ENCODE measurements at places on chromosomes 1 and 21.
A peak's percentile ranks its signal among the peaks of the same experiment; 100 is the strongest.

DNA sequence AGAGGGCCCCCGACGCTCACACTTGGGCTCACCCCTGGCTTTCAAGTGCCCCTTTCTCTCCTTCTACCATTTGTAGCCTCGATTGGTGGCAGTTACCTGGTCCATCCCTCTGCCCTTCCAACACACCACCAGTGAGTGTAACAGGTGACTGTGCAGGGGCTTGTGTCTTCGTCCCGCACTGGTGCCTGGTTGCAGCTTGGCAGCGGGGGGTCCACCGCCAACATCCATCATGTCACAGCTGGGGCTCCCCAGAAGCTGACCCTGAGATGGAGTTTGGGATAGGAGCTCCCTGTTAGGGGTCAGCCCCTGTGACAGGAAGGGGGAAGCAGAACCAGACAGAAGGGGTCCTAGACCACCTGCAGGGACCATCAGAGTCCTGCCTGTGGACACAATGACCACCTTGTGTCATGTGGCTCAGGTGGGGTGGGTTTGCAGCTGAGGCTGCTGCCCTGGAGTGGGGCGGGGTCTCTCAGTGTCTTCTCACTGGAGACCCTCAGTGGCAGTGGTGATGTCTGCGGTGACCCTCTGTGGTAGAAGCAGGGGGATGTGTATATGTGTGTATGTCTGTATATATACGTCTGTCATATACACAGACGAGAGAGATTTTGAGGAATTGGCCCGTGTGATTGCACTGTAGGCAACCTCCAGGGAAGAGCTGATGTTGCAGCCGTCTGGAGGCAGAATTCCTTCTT lies 3.6 kb upstream of the CALML6 start:
- DNase-seq, result no peak

DNA sequence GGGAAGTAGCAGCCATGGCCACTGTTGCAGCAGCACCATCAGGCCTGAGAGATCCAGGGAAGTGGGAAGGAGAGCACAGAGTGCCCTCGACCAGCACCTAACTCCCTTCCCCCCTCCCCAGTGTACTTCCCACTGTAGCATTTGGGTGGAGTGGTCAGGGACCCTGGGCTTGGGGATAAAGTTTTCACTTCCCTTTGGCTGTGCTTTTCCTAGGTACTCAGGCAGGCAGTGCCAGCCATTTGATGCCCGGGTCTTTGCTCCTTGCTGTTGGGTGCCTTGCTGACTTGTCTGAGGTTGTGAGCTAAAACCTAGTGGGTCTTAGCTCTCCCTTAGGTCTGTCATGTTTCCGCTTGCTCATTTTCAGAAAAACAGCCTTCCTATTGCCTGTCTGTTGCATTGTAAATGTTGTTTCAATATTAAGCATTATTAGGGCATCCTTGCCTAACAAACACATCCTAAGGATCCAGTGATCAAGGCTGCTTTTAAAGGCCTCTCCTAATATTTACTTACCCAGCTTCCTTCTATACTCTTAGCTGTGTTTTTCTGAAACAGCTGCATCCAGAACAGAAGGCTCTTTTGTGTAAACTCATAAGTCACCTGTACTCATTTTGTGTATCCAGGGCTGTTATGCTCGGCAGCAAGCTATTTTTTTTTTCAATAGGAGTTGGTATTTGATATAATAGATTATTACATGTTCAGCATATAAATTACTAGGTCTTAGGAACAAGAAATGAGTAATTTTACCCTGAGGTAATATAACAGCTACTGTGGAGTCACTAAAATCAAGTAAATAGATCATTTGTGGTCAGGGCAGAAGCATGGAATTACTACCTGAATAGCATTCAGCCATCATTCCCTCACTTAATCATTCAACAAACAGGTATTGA lies 418.6 kb upstream of the PROX1 start:
- no peak for DNase-seq

- no peak for DNase-seq
Measured at GRCh38 chr1:227120826-227121225, 180.7 kb downstream of the COQ8A start.

DNA sequence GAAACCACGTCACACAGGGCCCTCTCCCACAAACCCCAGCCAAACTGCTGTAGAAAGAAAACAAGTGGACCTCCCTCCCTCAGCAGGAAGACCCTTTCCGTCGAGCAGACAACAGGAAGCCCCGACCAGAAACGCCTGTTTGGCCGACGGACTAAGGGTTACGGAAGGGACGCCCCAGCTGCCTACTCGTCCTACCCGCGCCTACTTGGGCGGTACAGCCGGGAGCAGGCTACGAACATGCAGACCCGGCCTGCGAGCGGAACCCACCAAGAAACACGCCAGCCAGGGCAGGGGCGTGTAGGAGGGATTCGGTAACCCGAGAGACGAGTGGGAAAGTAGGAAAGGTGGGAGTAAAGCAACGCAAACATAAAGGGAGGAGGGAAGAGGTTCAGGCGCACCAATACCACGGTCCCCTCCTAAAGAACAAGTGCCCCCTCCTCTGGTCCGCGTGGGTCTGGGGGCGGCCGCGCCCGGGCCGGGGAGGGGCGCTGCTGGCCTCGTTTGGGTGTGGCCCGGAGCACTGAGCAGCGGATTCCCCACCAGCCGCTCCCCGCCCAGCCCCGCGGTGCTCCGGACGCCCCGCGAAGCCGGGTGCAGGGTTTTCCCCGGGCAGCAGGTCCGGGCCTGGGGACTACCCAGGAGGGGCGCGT lies 450 bp downstream of the S100A10 start:
- peak; percentile 48 for DNase-seq

GRCh38 chr21:16342932-16343331 lies 613.1 kb downstream of the USP25 start:
- DNase-seq, result no peak

GRCh38 chr21:43978060-43978459 lies 34.0 kb upstream of the TRAPPC10 start:
- DNase-seq, result no peak

DNA sequence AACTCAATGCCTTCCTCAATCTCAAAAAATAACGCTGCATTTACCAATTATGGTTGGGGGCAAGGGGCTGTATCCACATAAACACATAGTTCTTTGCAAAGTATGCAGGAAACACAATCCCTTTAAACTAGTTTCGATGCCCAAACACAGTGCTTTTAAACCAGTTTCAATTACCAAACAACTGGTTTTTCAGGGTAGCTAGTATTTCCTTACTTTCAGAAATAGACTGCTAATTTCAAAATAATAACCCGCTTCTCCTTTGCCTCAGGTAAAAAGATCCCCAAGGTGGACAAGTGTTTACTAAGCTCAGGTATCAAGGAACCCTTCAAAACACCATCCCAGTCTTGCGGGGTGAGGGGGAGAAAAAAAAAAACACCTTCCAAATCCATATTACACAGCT lies 2.8 kb downstream of the SIPA1L2 start:
- no peak for DNase-seq

- no peak for DNase-seq
Measured at GRCh38 chr1:19073311-19074186, 117.1 kb upstream of the IFFO2 start.

DNA sequence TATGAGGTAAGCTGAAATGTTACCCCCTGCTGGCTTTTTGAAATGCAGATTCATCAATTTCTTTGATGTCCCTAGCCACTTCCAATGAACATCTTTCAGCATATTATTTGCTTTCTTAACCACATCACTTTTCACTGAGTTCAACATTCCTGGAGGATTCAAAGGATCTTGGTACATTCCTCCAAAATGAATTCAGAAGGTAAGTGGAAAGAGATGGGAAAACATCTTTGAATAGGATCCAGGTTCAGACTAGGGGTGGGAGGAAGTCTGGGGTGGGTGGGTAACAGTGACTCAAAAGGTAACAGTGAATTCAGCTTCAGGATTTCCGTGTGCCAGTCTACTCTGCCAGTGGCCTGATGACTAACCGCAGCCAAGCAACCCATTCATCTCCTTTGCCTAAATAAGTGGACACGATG lies 180.7 kb downstream of the ZC3H11B start:
- DNase-seq, result no peak

- no peak for DNase-seq
Measured at GRCh38 chr1:117436513-117436912, 69.3 kb downstream of the MAN1A2 start.

- no peak for DNase-seq
Measured at GRCh38 chr1:243496187-243496646, 240.4 kb downstream of the SDCCAG8 start.

DNA sequence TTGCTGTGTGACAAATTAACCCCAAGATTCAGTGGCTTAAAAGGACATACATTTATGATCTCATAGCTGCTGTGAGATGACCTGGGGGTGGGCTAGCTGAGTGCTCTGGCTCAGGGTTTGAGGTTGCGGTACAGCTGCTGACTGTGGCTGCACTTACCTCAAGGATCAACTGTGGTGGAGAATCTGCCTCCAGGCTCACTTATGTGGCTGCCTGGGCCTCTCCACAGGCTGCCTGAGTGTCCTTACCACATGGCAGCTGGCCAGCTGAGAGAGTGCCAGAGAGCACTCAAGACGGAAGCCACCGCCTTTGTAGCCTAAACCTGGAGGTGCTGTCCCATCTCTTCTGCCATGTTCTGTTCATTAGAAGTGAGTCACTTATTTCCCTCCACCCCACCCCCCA lies 5.7 kb downstream of the LRRC71 start:
- peak; percentile 80 for DNase-seq

- no peak for DNase-seq
Measured at GRCh38 chr1:52238474-52238873, 96.6 kb downstream of the ZFYVE9 start.

- DNase-seq, result no peak
Measured at GRCh38 chr1:211736351-211736915, 61.0 kb upstream of the NEK2 start.

All from stimulated activated naive CD8-positive, alpha-beta T cell treated with anti-CD3 and anti-CD28 coated beads, Interleukin-15, amount 100 ng/mL, for 72 hours (primary cell).